NCI-H187 treated with DMSO at 0.1 percent for 48 hours (cell line): ENCODE measurements at places on chromosomes 16 and 17.

DNA sequence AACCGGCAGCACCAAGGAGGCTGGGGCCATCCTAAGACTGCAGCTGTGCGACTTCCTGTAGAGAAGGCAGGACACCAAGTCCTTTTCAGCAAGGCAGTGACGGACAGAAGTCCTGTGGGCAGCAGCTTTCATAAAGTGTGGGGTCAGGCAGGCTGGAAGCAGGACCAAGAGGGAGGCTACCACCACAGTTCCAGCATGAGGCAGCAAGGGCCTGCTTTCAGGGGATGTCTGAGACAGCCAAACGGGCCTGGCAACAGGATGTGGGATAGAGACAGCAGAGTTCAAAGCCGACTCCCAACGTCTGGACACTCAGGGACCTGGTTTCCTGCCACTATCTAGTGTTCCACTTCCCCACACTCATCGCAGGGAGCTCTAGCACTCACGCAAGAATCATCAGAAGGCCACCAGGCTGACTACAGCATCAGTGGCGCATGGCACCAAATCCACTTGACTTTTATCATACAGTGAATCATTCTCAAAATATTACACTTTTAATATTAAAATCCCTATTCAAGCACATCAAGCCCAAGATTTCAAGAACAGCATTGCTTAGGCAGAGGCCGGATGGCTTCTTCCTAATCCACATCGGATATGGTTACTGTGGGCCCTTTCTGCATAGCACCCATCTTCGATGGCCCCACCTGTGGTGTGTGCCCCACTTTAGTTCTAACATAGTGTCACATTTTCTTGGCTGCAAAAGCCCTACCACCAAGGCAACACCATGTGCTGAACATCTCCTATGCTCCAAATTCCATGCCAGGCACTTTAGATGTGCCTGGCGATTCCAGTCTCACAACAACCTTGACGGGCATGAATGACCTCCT, 5.2 kb downstream of the USP7 start:
- no peak for DNase-seq

DNA sequence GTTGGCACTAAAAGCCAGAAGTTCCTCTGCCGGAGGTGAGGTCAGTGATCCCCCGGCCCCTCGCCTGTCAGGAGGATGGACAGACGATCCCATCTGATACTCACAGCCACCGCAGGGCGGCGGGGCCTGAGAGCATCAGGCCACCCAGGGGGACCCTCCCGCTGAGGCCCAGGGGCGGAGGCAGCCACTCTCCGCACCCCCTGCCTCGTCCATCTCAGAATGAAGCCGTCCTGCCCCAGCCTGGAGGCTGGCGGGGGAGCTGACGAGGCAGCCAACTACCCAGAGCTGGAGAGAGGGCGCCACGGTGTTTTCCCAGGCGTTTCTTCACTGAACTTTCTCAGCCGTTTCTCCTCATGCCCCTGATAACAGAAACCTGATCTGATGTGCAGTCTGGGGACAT, 22.6 kb downstream of the TPSD1 start:
- no peak for DNase-seq

- DNase-seq, result no peak
Measured at GRCh38 chr17:47603830-47604597, 45.7 kb upstream of the KPNB1 start.

DNA sequence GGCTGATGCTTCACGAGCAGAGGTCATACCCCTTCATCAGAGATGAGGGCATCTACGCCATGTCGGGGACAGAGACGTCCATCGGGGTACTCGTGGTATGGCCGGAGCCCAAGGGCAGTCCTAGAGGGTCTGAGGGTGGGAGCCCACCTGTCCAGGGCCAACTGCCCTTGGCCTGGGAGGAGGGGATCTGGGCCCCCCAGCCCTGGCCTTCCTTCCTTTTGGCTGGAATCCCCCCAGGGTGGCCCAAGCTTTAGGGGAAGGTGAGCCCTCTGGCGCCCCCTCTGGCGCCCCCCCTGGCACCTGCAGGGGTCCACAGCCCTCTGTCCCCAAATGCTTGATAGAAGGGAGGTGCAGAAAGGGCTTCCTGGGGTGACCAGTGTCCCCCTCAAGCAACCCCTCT, 69.3 kb downstream of the SCNN1B start:
- no peak for DNase-seq

DNA sequence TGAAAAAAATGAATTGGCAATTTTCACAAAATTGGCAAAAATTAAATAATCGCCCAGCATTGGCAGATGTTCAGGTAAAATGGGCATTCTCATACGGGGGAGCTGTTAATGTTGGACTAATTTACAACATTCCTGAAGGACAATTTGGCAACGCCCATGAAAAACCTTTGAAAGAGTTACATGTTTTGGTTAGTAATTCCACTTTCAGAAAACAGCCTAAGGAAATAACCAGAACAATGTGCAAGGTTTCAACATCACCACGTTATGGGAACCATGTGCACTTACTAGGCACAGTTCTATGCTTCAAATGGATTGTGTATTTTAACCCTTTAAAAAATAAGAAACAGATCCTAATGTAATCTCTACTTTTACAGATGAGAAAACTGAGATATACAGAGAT, 62.7 kb downstream of the CDYL2 start:
- no peak for DNase-seq

DNA sequence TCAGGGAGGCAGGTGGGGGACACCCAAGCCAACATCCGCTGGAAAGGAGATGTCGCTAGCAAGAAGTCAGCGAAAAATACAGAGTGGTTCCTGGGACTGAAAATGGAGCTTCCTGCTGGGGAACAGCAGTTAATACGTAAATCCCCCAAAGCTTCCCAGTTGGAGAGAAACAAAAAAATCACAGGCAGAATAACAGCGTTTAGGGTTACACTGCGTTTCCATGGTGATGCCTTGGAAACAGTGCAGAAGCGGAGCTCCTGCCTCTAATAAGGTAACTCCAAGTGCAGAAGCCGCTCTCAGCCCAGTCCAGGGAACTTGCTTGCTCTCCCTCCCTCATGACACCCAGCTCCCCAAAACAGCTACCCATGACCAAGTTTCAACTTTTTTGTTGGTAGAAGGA, 73.4 kb downstream of the PLD6 start:
- no peak for DNase-seq

- no peak for DNase-seq
Measured at GRCh38 chr16:87551487-87551886, 50.8 kb upstream of the JPH3 start.

DNA sequence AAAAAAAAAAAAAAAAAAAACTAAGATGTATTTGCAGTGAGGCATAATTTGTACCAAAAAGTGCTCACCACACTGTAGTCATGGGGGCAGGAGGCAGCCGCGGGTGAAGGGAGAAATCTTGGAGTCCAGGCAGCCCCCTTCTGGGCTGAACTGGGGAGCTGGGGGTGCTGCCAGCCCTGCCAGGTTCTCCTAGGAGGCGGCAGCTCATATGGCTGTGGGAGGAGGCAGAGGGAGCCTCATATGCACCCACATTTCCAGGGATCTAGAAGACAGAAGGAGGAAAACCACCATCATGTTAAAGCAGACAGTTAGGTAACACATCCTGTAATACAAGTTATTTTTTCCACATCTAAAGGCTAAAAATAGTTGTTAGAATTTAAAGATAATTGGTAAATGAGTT, 16.3 kb downstream of the MAPT start:
- no peak for DNase-seq

DNA sequence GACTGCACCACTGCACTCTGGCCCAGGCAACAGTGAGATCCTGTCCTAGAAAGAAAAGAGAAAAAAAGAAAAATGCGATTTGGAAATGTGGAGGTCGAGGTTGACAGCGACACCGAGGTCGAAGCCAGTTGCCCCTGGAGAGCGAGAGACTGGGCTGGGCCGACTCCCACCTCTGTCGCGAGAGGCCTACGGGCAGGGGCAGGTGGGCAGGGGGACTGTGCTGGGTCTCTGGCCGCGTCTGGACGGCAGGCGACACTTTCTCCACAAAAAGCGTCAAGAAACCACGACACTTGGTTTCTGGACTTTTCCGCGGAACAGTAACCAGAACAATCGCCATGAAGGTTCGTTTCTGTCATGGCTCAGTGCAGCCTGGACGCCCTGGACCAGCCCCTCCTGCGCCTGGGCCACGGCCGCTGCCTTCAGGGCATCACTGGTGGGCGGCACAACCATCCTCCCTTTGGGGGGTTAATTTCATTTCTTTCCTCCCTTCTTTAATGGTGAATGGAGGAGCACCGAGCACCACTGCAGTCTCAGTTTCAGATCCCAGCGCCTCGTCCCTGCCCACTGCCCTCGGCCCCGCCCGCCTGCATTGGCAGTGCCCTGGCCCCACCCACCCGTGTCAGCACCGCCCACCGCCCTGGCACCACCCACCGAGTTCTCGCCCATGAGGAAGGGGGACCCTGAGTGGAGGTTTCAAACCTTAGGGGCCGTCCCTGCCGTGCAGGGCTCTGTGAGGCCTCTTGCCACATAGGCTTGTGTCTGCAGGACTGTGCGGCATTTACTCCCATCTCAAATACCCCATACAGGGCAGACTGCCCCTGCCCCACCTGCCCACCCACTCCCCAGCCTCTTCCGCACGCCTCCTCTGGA, 18.5 kb upstream of the CDH15 start:
- no peak for DNase-seq

DNA sequence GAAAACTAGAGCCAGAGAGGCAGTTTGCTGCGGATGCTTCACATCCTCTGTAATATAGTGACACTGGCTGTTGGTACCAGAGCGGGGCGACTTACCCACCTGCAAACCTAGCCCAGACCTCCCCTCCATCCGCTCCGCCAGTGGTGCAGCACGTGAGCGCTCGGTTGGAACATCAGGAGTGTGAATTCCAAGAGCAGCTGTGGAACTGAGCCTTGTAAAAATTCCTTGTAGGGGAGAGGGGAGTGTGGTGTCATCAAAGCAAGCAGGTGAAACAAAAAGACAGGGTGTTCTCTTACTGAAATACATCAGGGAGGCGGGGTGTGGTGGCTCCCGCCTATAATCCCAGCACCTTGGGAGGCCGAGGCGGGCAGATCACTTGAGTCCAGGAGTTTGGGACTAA, 51.3 kb downstream of the CCDC42 start:
- no peak for DNase-seq

- DNase-seq, result no peak
Measured at GRCh38 chr16:23274968-23275367, 27.1 kb upstream of the SCNN1B start.

DNA sequence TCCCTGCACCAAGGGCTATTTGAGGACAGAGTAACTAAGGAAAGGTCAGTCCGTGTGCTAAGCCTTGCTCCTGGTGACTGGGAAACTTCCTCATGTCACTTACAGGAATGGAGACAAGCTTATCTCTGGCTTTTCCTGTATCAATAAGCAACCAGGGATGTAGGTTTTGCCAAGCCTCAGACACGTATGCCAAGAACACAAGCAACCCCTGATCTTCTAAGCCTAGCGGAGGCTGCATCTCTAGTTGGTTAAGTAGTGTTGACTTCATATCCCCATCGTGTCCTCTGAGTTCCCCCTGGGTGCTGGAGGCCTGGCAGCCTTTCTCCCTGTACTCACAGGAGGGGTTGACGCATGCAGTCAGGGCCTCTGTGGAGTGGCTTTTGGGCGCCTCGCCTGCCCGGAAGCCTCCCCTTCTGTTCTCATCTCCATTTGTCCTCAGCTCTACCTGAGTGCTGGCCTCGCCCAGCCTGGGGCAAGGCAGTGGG, 1.4 kb upstream of the C1QTNF1 start:
- DNase-seq, result no peak

- DNase-seq, result no peak
Measured at GRCh38 chr17:38914741-38915638, 10.4 kb upstream of the LASP1NB start.

DNA sequence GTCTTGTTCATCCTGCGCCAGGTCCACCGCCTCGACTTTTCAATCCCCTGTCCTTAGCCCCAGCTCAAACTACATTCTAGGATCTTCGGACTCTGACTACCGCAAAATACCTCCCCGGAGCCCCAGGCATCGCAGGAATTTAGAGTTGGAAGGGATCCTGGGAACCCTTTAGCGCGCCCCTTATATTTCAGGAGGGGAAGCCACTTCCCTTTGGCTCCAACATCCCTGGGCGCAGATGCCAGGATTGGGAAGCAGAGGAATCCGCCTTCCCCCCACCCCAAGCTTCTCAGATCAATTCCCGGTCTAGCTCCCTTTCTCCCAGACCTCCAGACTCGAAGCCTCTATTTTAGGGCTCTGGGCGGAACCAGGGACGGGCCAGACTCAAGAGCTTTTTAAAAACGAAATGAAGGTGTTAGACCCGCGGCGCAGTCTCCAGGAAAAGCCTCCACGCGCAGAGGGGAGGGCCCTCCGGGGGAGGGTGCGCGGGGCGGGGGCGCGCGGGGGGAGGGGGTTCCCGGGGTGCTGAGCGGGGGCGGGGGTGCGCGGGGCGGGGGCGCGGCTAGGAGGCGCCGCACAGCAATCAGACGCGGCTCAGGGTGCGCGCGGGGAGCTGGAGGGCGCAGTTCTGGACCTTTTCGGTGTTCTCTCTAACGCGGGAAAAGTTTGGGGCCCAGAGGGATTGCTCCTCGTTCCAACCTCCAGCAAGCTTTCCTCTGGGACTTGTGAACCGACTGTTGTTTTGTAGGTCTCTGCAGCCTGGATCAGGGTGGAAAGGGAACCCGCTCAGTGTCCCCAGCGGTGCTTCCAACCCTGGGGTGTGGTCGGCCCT, 1.6 kb downstream of the AHSP start:
- no peak for DNase-seq

GRCh38 chr17:65290616-65291015, 153.4 kb downstream of the RGS9 start:
- DNase-seq, result no peak

- DNase-seq, result no peak
Measured at GRCh38 chr16:56190048-56190676, 1.1 kb upstream of the GNAO1 start.

- DNase-seq, result no peak
Measured at GRCh38 chr16:1707193-1707790, 1.3 kb downstream of the MAPK8IP3 start.

DNA sequence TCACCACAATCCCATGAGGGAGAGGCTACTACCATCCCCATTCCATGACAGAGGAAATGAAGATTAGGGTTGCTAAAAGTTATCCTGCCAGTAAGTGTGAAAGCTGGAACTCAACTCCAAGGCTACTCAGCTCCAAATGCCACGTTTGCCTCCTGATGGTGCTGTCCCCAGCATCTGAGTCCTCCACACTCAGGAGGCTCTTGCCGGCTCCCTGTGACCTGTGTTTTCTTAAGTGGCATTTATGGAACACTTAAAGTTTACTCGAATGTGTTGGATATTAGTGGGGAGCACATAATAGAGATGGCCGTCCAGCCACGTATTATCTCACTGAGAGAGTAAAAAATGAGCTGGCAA, 267.9 kb downstream of the CBLN1 start:
- DNase-seq, result no peak

GRCh38 chr17:35245196-35245486, 2.3 kb downstream of the SLFN5 start:
- DNase-seq, result no peak

DNA sequence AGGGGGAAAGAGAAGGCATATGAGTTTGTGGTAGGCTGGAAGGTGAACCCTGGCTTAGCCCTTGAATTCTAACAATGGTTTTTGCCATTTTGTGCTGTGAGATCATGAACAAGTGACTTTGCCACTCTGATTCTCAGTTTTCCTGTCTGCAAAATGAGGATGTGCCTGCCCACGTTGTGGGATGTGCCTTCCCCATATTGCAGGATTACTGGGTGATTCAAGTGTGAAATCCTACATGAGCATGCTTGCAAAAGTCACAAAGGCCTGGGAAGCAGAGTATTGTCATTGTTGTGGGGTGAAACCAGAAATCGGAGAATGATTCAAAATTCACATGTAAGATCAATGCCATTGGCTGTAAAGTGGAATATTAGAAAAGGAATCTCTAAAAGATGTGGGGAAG, 28.6 kb upstream of the TVP23A start:
- no peak for DNase-seq

- no peak for DNase-seq
Measured at GRCh38 chr17:76417499-76418143, 33.2 kb downstream of the SPHK1 start.
